H4 (cell line): ENCODE measurements at places on chromosomes 2 and 18.

DNA sequence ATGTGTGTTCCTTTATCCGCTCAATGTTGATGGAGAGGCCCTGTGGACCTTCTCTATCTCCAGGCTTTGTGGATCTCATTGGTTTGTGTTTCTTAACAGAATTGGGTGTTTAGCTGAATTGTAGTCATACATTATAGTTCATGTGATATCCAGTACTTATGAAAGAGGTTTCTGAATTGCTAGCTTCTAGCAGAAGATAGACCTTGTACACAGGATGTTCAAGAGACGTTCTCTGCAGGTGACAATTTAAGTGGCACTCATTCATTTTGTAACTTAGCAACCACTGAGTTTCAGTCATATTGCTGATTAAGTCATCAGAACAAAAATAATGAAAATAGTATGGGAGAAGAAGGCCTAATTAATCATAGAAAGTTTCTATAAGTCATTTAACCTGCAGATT lies 279.2 kb downstream of the ALPK2 start:
- DNase-seq = no peak

GRCh38 chr18:40929399-40929798 lies 1025.6 kb upstream of the PIK3C3 start:
- DNase-seq = no peak

DNA sequence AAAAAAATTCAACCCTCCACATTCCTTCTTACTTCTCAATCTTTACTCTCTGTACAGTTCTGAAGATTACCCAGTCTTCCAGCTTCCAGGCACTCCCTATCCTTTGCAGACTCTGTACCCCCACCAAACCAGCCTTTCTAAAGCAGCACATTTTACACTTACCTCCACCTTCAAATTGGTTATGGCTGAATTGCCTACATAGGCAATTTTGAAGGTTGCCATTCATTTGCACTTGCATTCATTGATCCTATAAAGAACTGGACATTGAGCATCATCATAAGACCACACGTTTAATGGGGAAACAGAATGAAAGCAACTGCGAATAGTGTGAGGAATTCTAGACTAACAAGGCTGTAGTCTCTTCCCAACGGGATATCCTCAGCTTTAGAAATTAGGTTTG lies 233.4 kb downstream of the TRIB2 start:
- no peak for DNase-seq

GRCh38 chr2:144453486-144454158 lies 66.3 kb downstream of the ZEB2 start:
- DNase-seq = no peak

DNA sequence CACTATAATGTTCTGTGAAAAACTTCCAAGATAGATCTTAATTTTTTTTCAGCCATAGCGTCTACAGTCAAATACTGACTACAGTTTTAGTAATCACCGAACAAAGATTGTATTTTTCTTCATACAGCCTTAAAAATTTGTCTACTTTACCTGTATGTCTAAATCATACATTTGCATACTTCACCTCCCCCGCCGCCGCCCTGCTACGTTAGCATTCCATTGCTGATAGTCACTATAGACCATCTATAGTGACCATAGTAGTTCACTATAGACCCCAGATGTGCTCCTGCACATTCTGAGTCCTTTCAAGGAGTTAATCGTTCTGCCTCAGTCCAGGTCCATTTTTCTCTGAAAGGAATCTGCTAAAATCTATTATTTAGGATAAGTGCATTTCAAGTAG lies 325.0 kb downstream of the CCDC178 start:
- no peak for DNase-seq

GRCh38 chr2:144521686-144522085 lies 1.8 kb upstream of the ZEB2 start:
- DNase-seq = no peak

- no peak for DNase-seq
Observed at GRCh38 chr2:169478339-169478738, 955 bp upstream of the BBS5 start.
